ENCODE measurements at places on chromosomes 2 and 18.

- no peak for DNase-seq
These were observed 141.3 kb downstream of the EML6 start for GRCh38 chr2:54864727-54865126.

- no peak for DNase-seq
These were observed 36.6 kb downstream of the TTC32 start for GRCh38 chr2:19865151-19865550.

GRCh38 chr18:59383851-59384250 is 24.8 kb upstream of the LMAN1 start:
- no peak for DNase-seq

DNA sequence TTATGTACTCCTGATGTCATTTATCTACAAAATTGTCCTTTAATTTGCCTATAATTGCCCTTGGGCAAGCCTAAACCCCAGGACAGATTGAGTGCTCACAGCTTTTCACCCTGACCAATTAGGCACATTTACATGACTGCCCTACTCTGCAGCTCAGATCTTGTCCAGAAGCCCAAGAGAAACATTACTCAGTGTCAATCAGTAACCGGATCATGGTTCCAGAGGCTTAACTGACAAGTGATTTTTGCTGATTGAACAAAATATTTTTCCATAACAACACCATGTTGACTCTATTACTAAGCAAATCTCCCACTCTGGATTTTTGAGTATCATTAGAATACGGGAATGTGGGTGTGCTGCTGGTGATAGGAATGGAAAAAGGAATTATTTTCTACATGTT is 465.4 kb upstream of the TNP1 start:
- DNase-seq = no peak

- no peak for DNase-seq
These were observed 160.1 kb upstream of the BOD1L2 start for GRCh38 chr18:56986829-56987228.

DNA sequence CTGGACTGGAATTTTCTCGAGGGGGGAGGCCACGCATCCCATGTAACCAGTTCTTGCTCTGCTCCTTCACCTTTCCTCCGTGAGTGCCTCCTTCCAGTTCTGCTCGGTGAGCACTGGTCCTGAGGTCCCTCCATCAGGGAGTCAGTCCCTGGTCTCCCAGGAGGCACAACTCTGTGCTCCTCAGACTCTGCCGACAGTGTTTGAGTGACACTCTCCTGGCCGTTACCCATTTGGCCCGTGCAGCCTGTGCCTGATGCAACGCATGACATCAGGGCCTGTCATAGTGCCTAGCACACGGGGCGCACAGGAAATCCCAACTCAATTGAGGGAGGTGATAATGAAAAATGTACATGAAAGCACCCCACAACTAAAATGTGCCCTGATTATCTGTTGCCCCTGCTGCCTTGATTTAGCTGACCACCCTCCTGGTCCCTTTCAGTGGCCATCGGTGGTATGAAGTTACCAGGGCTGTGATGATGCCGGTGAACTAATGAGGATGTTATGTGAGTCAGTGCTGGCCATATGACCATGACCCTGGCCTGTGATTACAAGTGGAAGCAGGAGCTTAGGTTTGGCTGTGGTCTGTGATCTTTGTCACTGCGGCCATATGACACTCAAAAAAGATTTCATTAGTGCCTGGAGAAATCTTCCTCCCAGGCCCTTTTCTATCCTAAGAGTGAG is 144.6 kb downstream of the TDRD15 start:
- DNase-seq = no peak

Measured in HS-27A (cell line).